ENCODE measurements at places on chromosomes 4 and X. TPM values are rescaled to one million over a fixed set of nuclear protein-coding genes. Genes with fewer than 3 reads are reported as not detected.

DNA sequence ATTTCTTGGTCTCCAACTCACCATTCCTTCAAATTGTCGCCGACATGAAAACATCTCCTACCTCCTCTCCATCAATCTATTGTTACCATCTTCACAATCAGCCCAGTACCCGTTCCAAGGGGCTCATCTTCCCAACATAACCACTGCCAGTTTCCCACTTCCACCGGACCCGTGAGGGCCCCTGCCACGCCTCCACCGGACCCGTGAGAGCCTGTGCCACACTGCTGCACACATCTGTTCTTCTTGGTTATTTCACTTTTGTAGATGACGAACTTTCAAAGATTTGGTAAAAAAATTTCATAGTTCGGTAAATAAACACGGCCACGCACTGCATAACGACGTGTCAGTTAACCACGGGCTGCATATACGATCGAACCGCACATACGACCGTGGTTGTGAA is 65.0 kb downstream of the FAT1 start:
- no peak for DNase-seq

DNA sequence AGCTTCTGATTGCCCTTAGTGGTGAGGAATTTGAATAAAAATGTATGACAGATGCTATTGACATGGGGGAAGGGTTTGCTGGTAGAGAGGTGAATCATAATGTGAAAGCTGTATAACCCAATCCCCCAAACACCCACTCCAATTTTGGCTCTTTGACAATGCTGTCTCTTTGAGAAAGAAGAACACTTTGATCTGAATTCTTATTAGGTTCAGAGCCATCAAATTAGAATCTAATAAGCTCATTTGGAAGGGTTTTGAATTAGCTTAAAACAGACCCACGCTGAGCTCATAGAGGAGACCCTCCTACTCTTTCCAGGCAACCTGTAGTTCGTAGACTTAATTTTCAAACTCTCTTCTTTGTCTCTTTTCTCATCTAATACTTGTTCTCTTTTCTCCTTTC is 416.6 kb upstream of the ARX start:
- no peak for DNase-seq

DNA sequence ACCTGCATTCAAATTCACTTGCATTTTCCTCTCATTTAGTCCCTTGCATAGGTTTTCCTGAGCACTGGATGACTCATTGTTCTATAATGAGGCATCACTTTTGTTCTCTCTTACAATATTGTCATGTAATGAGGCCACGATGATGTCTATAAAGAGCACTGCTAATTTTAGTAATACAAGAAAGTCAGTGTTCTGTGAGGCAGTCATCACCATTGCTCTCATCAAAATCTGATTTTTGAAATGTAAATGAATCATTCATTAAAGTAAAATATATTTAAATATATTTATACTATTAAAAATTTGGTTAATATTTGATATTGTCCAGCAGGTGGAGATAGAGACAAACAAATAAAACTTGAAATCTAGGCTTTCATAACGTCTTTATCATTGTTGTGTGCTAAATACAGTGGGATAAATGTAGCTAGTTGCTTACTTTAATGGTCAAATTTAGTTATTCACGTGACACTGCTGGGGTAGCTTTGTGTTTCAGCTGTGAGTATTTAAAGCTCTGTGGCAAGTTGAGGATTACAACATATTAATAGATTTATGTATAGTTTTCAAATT is 15.4 kb downstream of the HMGB2 start:
- peak; percentile 63 for DNase-seq

DNA sequence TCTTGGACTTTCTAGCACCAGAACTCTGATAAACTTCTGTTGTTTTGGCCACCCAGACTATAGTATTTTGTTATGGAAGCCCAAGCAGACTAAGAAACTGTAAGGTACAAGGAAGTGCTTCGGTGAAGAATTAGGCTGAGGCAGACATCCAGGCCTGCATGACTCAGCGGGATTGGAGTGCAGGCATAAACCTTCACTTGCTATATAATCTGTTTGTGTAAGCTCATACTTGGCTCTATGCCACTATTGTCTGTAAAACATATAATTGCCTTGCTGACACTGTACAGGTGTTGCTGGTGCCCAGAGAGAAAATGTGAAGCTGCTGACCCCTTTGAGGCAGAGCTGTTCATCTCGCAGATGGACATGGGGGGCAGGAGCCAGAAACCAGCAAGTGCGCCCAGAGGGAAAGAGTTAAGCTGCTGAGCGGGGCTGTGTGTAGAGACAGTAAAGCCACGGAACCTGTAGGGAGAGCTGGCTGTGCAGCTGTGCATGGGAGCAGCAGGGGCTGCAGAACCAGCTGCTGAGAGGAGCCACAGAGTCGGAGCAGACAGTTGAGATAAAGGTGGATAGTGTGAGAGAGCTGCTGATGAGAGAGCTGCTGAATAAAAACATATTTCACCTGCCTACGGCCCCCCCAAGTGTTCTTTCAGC is 96.2 kb downstream of the RBM46 start:
- no peak for DNase-seq

DNA sequence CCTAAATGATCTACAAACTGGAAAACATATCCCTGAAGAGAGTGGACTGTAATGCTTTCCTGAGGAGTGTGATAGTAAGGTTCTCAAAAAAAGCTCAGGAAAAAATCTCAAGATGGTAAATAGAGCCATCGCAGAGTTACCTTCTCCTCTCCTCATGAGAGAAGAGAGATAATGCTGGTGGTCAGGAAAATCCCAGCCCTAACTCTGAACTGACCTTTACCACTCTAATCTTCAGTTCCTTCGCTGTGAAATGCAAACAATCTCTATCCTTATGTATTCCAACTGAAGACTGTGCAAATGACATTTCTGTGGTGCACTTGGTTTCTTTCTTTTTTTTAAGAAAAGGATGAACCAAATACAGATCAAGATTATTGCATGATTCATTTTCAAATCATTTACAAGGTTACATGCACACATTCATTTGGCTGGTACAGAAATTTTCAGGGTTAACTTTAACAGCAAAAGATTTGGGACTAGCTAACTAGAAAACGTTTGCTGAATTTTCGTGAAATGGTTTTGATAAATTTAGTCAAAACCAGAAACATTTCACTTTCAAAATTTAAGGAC is 8.3 kb downstream of the PPM1K start:
- DNase-seq: peak; percentile 76

DNA sequence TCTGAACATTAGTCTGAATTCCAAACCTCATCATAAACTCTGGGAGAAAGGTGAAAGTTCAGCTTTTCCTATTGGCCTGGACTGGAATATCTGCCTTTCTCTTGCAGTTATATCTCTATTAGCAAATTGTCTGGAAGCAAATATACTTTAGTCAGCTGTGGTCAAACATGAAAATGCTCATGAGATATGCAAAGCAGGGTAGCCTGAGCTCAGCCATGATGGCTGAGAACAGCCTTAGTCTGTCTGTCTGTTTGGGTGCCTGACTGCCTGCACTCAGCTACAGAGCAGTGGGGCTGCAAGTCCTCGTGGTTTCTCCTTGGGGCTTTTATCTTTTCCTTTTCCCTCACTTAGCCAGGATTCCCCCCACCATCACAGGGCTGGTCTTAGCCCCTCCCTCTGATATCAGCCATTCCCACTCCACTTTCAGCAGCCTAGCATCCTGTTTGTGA is 19.5 kb upstream of the PGRMC2 start:
- DNase-seq: peak; percentile 4

- peak; percentile 23 for DNase-seq
Observed at GRCh38 chr4:128686032-128686465, 123.5 kb upstream of the JADE1 start.

GRCh38 chrX:102624105-102624504 is 24.8 kb downstream of the ARMCX5 start:
- no peak for DNase-seq

GRCh38 chr4:81352446-81352835 is 119.3 kb downstream of the RASGEF1B start:
- DNase-seq: peak; percentile 15

- DNase-seq: no peak
Observed at GRCh38 chr4:134777606-134778005, 576.0 kb upstream of the PABPC4L start.

- no peak for DNase-seq
Observed at GRCh38 chr4:151284534-151285245, 7.7 kb downstream of the PRSS48 start.

DNA sequence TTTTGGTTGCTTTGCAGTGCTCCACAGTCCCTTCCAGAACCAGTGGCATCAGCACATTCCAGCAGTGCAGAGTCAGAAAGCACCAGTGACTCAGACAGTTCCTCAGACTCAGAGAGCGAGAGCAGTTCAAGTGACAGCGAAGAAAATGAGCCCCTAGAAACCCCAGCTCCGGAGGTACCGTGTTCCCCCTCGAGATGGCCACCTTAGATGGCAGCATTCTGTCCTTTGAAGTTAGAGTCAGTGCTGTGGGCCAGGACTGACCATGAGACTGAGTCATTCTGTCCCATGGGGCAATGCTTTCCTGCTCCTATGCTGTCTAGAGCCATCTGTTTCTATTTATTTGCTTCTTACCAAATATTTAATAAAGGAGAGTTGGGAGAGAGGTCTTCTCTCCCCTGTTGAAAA is 112.3 kb downstream of the KLHL8 start:
- DNase-seq: peak; percentile 77

- peak; percentile 48 for DNase-seq
Observed at GRCh38 chr4:101175896-101176676, 171.2 kb downstream of the PPP3CA start.

FAM9C gene
- under 0.01 TPM for total RNA-seq

MTTP gene
- not detected for total RNA-seq

LRAT gene
- not detected for total RNA-seq

CBR4 gene
- 23.3 TPM for total RNA-seq

THAP6 gene
- 11.0 TPM for total RNA-seq

NWD2 gene
- not detected for total RNA-seq

CFI gene
- total RNA-seq: 18.4 TPM

CT45A1 gene
- not detected for total RNA-seq

DIAPH2 gene
- 15.5 TPM for total RNA-seq

PAGE4 gene
- total RNA-seq: not detected

ERVMER34-1 gene
- 0.32 TPM for total RNA-seq

CLCN5 gene
- total RNA-seq: 12.5 TPM
